ENCODE measurements at places on chromosomes 16 and 17. TPM values are rescaled to one million over a fixed set of nuclear protein-coding genes. Genes with fewer than 3 reads are reported as not detected.

GRCh38 chr16:30567160-30567990 lies 4.1 kb downstream of the ZNF688 start:
- DNase-seq, result no peak

GRCh38 chr16:85062845-85063244 lies 35.2 kb downstream of the KIAA0513 start:
- no peak for DNase-seq

GRCh38 chr17:11097121-11097520 lies 143.9 kb upstream of the SHISA6 start:
- DNase-seq, result no peak

Gene WFDC1
- total RNA-seq, result 31.6 TPM

Gene CLEC19A
- total RNA-seq, result 0.13 TPM

DNA sequence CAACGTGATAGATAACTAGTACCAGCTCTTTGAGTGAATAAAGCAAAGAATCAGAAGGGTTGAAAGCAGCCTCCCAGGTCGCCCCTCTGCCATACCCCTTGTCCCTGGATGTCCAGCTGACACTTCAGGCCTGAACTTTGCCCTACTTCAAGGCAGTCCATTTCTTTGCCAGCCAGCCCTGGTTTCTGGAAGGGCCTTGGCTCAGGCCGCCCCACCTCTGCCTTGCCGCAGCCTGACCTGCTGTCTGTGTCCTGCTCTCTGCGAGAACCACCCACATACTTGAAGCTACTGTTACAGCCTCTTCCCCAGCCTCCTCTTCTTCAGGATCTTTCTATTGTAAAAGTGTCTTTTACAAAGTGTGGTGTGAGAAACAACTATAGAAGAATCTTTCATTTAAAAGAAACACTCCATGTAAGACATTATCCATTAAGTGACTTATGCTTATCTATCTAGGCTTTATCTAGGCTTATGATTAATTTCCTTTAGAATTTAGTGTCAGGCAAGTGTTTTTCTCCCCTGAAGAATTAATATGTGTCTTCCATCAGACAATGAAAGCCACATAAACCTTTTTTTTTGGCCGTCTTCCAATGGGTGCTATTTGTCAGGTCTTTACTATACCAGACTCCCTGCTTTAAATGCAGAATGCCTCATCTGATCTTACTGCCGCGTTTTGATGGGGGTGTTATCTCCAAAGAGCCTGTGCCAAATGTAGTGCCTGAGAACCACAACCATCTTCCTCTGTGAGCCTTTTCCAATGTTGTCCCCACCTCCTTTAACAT lies 133.9 kb downstream of the SOCS1 start:
- no peak for DNase-seq

DNA sequence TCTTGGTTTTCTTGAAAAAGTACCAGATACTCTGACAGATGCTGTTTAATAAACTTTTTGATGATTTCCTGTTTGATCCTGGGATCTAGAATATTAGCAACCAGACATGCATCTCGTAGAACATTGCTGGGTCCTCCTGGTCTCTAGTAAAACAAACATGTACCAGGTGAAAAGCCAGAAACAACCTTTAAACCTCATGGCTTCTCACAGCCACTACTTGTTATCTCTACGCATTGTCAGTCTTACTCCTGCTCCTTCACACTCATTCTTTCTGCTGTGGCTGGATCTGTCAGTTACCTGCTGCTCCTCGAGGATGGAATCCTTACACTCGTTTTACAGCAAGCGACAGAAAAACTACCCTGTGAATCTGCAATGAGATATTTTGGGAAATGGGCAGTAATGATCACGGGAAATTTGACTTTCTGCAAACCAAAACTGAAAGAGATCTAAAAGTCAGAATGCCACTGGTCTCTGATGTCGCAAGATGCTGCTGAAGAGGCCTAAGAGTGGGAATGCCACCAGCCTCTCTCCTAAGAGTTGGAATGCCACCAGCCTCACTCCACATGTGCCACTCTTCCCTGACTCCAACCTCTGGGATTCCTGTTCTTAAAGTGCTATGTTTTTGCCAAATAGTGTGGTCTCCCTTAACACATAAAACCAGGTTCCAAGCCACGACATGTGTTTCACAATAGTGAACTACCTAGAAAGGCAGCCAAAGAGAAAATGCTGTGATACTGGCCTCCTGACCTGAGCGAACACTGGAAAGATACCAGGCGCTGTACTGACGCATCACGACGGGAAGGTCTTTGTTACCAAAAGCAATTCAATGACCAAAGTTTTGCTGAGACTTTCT lies 86.3 kb downstream of the VPS53 start:
- DNase-seq, result no peak

- no peak for DNase-seq
Observed at GRCh38 chr17:2983255-2983654, 80.2 kb downstream of the OR1D5 start.

Gene ELMO3
- 2.0 TPM for total RNA-seq

Gene PRSS33
- total RNA-seq, result not detected

GRCh38 chr17:57357392-57357784 lies 101.1 kb downstream of the MSI2 start:
- DNase-seq, result no peak

- DNase-seq, result no peak
Observed at GRCh38 chr17:49404361-49404760, 10.3 kb downstream of the PHB1 start.

GRCh38 chr16:55700961-55701360 lies 45.2 kb downstream of the SLC6A2 start:
- no peak for DNase-seq
